Mammary epithelial cell (primary cell): ENCODE measurements at places on chromosomes 1 and 21. TPM values are rescaled to one million over a fixed set of nuclear protein-coding genes. Genes with fewer than 3 reads are reported as not detected.

DNA sequence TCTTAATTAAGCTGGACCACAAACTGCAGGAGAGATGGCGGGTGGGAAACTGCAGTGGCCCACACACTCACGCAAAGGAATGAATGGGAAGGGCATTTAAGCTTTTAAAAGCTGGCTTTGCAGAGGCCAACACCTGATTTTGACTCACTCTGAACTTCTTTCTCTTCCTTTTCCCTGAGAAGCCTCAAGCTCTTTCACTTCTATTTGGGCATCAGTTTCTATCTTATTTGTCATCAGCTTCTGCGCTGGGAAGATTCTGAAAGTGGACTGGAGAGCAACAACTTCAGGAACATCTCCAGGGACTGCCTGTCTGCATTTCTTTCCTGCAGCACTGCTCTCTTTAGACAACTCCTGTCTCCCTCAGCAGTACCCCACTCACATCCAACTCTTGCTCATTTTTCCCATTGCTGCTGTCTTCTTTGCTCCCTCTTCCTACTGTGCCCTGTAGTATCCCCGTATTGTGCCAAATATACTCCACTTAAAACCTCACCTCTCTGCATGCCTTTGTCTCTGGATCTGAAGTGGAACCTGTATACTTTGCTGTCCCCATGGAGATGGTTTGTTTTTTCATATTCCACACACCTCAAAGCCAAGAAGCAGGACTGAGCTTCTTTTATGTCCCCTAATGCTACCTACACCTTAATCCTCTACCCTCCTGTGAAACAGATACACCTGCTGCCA, 143.3 kb upstream of the JUN start:
- peak; percentile 61 for DNase-seq

GRCh38 chr1:35298464-35298863, 30.0 kb downstream of the ZMYM4 start:
- DNase-seq: peak; percentile 57

DNA sequence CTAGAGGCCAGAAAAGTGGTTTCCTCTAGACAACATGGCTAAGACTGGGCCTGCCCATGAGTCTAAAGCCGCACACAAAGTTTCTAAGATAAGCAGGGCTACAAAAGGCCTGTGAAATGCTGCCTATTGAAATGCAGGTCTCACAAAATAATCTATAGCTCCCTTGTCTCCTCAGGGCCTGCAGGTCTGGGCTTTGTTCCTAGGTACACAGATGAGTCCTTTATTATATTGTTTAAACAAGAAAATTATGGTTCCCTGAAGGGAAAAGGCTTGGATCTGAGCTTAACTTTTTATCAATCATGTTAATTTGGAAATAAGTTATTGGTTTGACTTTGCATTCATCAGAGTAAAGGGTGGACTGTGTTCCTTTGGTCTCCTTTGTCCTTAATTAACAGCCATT, 413.4 kb upstream of the BEND5 start:
- no peak for DNase-seq

- DNase-seq: no peak
Observed at GRCh38 chr1:180923887-180924286, 11.2 kb downstream of the KIAA1614 start.

- no peak for DNase-seq
Observed at GRCh38 chr1:170316270-170316669, 170.5 kb downstream of the NTMT2 start.

DNA sequence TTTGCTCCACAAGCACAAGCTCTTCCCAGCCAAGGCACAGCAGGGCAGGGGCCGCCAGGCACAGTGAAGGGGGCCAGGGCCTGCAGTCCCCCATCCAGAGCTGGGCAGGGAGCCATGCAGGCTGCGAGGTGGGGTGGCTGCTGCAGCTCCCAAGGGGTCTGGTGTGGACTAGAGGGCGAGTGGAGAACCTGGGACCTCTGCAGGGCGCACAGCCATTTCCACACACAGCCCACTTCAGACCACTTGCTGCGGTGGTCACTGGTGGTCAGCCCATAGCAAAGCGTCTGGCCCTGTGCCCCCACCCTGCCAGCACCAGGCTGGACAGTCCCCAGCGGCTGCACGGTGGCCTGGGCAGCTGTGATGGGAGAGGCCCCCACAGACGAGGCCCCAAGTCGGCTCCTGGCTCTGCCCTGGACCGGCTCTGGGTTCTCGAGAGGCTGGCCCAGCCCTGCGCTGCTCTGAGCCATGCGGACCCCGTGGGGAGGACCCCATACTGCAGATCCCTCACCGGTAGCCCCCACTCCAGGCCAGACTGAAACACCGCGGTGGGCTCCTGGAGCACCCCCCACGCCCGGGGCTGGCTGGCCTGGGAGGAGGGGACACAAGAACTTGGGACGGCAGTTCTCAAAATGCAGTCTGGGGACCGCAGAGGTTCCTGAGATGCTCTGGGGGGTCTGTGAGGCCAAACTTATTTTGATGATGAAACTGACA, 47.1 kb upstream of the COL6A2 start:
- DNase-seq: no peak

DNA sequence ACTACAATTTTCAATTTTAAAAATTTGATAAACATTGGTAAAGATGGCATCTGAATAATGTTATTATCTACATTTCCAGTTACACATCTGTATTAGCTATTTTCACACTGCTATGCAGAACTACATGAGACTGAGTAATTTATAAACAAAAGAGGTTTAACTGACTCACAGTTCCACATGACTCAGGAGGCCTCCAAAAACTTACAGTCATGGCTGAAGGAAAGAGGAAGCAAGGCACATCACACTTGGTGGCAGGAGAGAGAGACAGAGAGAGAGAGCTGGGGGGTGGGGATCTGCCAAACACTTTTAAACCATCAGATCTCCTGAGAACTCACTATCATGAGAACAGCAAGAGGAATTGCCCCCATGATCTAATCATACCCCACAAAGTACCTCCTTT, 850.0 kb downstream of the LTN1 start:
- peak; percentile 53 for DNase-seq

- peak; percentile 56 for DNase-seq
Observed at GRCh38 chr1:151106894-151107293, 36.3 kb downstream of the GABPB2 start.

- DNase-seq: no peak
Observed at GRCh38 chr1:34858901-34859445, 576 bp downstream of the SMIM12 start.

DNA sequence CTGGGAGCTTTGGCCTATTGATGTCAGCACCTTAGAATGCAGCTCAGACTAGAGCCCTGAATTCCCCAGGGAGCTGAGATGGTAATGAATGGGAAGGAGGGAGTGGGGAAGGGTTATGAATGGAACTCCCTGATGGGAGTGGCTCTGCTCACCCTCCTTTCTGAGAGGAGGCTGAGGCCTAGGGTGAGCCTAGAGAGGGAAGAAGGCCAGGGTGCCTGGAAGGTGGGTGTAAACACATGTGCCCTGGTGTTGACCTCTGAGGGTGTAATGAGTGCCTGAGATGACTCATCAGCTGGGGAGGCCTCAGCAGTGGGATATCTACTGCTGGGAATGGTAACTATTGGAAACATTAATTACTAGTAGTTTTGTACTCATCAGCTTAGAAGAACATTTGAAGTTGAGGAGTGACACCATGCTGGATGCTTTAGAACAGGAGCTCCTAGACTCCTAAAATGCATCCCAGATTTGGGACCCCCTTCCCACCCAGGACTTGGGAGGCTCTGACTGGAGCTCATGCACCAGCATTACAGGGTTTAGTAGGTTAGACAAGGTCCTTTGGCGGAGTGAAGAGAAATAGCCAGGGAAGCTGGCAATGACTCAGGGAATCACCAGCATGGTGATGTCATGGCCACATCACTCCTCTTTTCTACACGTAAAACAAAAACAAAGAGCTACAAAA, 16.0 kb upstream of the PIGV start:
- DNase-seq: peak; percentile 90

GRCh38 chr1:96980448-96980847, 258.9 kb downstream of the PTBP2 start:
- no peak for DNase-seq

DNA sequence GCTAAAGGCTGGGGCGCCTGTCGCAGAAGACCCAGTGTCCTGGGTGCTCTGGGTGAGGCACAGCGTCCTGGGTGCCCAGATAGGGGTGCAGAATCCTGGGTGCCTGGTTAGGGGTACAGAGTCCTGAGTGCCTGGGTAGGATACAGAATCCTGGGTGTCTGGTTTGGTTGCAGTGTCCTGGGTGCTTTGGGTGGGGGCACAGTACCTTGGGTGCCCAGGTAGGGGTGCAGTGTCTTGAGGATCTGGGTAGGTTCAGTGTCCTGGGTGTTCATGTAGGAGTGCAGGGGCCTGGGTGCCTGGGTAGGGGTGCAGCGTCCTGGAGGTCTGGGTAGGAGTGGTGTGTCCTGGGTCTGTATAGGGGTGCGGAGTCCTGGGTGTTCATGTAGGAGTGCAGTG, 178.7 kb downstream of the CAMTA1 start:
- no peak for DNase-seq

DNA sequence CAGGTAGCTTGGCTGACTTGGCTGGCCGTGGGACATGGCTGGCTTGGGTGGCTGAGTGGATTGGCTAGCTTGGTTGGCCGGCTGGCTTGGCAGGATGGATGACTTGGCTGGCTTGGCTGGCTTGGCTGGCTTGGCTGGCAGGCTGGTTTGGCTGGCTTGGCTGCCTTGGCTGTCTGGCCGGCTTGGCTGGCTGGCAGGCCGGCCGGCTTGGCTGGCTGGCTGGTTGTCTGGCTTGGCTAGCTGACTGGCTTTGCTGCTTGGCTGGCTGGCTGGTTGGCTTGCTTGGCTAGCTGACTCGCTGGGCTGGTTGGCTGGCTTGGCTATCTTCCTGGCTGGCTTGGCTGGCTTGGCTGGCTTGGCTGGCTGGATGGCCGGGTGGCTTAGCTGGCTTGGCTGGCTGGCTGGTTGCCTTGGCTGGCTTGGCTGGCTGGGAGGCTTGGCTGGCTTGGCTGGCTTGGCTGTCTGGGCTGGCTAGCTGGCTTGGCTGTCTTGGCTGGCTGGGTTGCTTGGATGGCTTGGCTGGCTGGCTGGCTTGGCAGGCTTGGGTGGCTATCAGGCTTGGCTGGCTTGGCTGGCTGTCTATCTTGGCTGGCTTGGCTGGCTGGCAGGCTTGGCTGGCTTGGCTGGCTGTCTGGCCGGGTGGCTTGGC, 129.7 kb upstream of the FAM72C start:
- peak; percentile 29 for DNase-seq

DNA sequence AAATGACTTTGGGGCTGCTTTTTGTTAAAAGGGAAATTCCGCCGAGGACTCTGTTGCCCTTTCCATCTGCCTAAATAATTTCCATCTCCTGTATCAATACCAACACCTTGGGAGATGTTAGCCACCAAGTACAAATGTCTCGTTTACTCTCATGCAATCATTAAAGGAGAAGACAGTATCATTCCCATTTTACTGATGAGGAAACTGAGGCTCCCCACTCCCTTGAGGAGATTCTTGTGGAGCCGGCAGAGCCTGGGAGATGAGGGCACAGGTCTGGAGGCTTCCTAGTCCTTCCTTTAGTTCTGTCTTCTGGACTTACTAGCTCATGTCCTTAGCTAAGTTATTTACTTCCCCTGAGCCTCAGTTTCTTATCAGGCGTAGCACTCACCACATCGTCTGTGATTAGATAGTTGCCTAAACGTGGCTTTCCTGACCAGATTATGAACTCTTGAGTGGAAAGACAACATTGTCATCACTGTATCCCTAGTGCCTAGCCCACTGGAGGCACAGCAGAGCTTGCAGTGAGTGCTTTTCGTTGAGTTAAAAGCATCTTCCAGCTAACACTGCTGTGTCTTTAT, 81.6 kb downstream of the ADSS2 start:
- no peak for DNase-seq

- no peak for DNase-seq
Observed at GRCh38 chr21:29170944-29171343, 40.5 kb downstream of the MAP3K7CL start.

DNA sequence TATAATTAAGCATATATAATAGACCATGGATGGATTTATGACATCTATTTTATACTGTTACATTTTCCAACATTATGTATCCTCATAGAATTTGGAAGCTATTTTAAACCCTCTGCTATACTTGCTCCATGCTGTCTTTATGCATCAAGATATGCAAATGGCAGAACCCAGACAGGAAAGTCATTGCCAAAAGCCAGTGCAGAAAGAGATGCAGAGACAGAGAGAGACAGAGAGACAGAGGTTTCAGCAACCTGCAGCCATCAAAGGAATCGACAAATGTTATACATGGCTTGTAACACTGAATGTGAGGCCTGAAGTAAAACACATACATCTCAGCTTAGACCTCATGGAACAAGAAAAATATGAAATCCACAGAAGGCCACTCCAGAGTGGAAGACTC, 7.5 kb upstream of the PTPRC start:
- no peak for DNase-seq

DNA sequence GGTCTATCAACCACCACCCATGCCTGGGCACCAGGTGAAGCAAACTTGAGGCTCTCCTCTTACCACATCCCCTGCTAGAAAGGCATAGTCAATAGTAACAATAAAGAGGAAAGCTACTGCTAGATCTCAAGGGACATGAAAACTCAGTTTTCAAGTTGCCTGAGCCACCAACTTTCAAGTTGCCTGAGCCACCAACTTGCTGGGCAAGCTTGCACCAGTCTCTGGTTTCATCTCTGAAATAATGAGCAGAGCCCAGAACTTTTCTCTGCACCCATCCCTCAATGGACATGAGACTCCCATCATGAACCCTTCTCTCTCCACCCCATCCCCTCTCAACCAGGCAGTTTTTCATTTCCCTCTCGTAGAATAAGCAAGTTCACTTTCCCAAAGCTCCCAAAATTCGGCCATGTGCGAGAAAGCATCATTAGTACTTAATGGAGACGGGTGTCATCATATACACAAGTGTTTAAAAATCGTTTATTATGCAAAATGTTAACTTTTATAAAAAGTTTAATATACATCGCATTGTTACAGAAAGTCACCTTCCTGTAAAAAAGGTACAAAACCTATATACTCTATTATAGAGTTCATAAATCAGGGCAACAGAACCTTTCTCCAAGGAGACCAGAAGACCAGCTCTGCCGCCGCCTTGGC, 1.7 kb downstream of the ID3 start:
- no peak for DNase-seq

GRCh38 chr1:234734869-234735268, 124.9 kb upstream of the IRF2BP2 start:
- no peak for DNase-seq

Gene MAB21L3
- total RNA-seq: 1.4 and 2.8 TPM in 2 replicates

Gene SIPA1L2
- 3.8 and 6.0 TPM in 2 replicates for total RNA-seq

Gene RPS6KC1
- 23.8 TPM for total RNA-seq

Gene GALNT2
- total RNA-seq: 104 and 125 TPM in 2 replicates

Gene AIRE
- not detected in 2 replicates for total RNA-seq

Gene KTI12
- 7.6 and 9.2 TPM in 2 replicates for total RNA-seq

Gene OR2L8
- total RNA-seq: 0.83 TPM
